ENCODE measurements at places on chromosomes 6 and 20.
A peak's percentile ranks its signal among the peaks of the same experiment; 100 is the strongest.

GRCh38 chr6:154247119-154247861 is 109.3 kb downstream of the IPCEF1 start:
- peak; percentile 46 for DNase-seq

DNA sequence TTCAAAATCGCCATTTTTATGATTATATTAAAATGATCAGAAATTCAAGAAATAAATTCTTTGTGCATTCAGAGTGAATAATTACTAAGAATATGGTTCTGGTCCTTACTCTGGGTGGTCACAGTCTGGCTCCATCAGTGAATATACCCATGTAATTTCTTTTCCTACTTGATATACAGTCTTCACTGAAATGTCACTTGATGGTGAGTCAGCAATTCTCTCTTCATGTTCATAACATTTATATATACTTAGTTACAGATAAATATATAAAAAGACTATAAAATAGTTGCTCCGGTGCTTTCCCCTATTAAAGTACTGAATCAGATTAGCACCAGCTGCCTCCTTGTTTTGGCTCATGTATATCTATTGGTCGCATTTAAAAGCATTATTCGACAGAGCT is 56.4 kb upstream of the MTRF1L start:
- DNase-seq: no peak

GRCh38 chr20:45774945-45775344 is 16.7 kb downstream of the WFDC3 start:
- DNase-seq: no peak

DNA sequence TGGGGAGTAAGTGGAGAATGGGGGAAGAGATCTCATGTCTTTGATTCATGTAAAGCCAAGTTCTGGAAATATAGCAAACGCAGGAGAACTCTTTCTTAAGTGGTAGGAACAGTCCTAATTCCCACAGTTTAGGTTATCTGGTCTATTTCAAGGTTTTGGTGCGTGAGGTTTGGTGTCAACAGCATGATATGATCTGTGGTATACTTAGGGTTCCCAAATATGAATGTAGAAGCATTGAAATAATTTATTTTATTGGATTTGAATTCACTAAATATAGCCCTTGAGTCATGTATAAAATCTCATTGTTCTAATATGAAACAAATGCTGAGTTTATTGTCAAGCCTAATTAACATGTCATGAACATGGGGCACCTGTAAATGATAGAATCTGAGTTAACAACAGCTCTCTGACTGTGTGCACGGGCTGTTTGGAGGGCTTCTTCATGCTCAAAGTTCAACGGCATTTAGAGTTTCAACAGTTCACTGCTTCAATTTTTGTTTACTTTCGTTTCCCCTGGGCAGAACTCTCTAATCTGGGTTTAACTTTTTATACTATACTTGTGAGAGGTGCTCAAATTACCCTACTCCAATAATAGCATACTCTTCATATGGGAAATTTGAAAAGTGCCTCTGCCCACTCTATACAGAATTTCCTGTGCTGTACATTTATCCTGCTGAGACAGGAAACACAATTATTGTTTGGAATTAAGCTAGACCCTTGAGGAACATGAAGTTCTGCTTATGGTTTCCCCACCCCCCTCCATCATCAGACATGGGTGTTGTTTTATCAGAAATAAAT is 236.3 kb upstream of the ZNF217 start:
- peak; percentile 33 for DNase-seq

GRCh38 chr6:166541366-166541765 is 45.1 kb downstream of the RAMACL start:
- no peak for DNase-seq

GRCh38 chr6:56616967-56617366 is 25.7 kb downstream of the DST start:
- DNase-seq: no peak

DNA sequence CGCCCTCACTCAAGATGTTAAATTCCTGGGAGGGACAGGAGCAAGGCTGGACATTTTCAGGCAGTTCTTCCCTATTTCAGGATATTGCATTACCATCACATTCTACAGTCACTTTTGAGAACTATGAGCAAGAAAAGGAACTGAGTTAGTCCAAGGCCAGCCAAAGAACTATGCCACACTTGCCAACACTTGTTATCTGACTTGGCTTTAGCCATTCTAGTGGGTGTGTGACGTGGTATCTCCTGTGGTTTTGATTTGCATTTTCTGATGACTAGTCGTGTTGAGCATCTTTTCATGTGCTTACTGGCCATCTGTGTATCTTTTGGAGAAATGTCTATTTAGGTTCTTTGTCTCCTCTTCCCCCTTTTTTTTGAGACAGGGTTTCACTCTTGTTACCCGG is 12.0 kb downstream of the XRN2 start:
- no peak for DNase-seq

DNA sequence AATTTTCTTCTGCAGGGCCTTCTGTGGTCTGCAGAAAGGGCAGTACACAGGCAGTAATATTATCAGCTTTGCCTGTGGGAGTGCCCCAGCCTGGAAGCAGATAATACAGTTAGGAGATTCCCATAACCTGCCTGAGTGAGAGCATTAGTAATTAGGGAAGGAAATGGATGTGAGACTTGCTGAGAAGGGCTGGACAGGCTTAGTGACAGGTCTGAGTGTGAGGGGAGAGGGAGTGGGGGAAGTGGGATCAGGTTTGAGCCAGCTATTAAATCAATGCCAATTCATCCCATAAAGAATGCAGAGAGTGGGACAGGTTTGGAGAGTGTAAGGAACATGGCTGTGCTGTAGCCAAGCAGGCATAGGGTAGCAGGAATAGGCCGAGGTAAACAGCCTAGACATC is 10.1 kb upstream of the CFAP206 start:
- no peak for DNase-seq

GRCh38 chr6:163147994-163148393 is 266.5 kb upstream of the QKI start:
- no peak for DNase-seq

GRCh38 chr6:49339096-49339495 is 124.0 kb downstream of the MMUT start:
- DNase-seq: no peak

DNA sequence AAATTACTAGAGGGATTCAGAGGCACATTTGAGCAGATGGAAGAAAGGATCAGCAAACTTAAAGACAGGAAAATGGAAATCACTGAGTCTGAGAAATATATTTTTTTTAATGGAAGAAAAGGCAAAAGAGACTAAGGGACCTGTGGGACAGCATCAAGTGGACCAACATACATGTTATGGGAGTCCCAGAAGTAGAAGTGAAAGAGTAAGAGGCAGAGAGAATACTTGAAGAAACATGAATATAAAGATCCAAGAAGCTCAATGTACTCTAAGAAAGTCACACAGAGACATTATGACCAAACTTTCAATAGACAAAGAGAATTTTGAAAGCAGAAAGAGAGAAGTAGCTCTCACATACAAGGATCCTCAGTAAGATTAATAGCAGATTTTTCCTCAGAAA is 39.5 kb downstream of the SMOC2 start:
- no peak for DNase-seq

DNA sequence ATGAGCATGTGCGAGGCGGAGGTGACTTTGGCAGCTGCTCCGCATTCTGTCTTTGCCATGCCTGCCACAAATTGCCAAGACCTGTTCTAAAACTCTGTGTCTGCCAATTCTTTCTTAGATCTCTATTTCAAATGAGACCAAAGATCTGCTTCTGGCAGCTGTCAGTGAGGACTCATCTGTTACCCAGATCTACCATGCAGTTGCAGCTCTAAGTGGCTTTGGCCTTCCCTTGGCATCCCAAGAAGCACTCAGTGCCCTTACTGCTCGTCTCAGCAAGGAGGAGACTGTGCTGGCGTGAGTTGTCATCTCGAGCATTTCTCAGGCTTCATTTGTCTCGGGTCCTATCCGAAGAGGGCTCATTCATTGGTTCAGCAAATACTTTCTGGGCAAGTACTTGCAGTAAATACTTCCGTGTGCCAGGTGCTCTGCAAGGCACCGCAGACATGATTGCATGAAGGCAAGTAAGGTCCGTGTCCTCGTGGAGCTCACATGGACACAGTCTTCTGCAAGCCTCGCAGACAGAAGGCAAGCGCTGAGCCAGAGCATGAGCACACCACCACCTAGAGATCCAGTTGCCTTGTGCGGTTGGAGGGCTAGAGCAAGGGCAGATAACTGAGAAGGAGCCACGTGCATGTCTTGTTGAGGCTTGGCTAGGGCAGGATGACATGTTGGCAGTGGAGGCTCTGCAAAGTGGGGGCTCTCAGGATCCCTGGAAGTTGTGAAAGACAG is 19.7 kb upstream of the MROH8 start:
- no peak for DNase-seq

DNA sequence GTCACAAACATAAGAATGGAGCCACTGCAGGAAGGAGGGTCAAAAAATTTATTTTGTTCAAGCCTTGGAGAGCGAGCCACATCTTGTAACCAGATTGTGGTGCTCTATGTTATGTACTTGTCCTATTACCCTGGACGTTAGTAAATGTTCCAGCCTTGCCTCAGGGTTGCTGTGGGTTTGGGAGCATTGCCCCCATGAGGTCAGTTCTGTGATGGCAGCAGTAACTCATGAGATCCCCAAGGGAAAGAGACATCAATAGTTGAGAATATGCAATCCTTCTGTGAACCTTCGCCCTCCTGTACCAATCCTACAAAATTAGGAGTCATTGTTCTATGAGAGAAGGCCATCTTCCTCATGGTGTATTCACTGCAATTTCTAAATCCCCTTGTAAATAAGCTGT is 16.4 kb upstream of the CFAP206 start:
- no peak for DNase-seq

- DNase-seq: no peak
These were observed 579.9 kb downstream of the MMUT start for GRCh38 chr6:48883116-48883515.

DNA sequence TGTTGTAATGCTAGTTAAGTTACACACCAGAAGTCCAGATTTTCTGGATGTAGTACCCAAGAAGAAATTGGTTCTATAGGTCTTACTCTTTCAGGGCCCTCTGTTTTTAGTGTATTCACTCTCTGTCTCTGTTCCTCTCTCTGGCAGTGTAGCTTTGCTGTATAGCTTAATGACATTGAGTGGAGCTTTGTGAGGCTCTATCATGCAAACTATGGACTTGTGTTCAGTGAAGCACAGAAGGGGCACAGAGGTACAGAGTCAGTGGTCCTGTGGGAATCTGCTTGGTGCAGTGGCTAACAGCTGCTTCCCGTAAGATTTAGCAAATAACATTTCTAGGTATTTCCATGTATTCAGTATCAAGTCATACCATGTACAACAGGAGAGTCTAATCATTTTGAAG is 26.1 kb downstream of the NKX2-4 start:
- DNase-seq: no peak

DNA sequence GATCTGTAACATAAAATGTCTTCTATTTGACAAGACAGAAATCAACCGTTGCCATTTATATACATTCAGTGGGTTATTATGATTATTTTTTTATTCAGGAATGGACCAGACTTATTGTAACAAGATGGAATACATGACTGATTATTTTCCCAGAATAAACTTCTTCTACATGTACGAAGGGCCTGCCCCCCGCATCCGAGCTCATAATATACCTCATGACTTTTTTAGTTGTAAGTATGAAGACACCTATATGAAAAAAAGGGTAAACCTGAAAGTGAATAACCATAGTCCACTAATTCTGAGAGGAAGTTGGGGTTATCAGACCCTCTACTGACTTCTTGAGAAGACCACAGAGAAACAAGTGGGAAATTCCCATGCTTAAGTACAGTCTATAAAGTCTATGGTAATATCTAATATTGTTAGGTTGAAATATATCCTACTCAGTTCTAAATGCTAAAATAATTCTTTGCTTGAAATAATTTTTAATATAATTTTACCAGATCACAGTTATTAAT is 15.9 kb downstream of the OR2A4 start:
- no peak for DNase-seq

DNA sequence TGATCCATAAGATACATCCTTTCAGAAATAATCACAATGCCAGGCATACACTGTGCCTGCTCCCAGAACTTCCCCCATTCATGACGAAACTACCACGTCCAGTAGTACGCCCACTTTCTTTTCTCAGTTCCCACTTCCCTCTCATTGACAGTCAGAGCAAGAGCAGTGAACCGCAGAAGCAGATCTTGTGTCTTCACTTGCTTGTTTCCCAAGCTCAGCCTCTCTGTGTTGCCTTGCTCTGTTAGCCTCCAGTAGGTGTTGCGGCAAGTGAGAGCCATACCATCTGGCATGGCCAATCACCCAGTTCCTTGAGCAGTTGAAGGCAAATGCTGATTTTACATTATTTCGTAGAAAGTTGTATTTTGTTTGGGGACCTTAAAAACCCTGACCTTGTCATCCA is 11.7 kb downstream of the UST start:
- peak; percentile 38 for DNase-seq

GRCh38 chr20:4625687-4626086 is 96.0 kb upstream of the PRND start:
- DNase-seq: no peak

DNA sequence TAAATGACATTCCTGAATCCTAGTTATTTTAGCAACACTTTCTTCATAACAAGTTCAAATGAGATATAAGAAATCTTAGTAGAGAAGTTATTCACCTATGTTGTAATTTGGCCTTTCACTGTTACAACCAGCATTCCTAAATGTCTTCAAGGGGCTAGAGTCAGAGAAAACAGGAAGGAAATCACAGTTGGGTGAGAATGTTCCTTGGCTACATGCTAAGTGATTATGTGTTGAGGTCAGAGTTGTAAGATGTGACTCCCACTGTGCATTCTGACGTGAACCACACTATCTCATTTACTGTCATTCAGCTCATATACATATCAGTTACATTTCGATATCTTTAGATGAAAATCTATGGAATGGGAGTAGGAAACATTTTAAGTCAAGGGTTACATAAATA is 51.0 kb upstream of the MLIP start:
- DNase-seq: no peak

GRCh38 chr6:44797746-44798145 is 410.2 kb downstream of the CDC5L start:
- no peak for DNase-seq

DNA sequence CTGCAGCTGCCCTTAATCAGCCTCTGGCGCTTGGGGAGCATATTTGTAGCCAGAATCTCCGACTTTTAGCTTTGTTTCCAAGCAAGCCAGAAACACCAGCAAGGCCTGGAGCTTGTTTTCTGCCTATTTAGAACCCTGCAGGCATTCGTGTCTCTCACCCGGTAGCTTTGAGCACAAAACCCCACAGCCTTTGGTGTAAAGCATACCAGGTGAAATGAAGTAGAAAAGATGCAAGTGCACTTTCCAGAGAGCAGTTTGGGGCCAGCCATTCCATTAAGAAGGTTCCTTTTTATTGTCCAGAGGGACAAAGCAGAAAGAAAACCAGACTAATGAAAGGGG is 736 bp downstream of the FAM217B start:
- no peak for DNase-seq

- no peak for DNase-seq
These were observed 53.8 kb downstream of the PKIB start for GRCh38 chr6:122663981-122664380.

GRCh38 chr6:145323646-145324045 is 411.7 kb downstream of the EPM2A start:
- DNase-seq: no peak

Measured in activated naive CD4-positive, alpha-beta T cell treated with anti-CD3 and anti-CD28 coated beads, Interleukin-2, amount 10 ng/mL, durations not matched to agents 7 days and 5 days (primary cell).